LoVo (cell line): ENCODE measurements at places on chromosomes 13 and 19.

DNA sequence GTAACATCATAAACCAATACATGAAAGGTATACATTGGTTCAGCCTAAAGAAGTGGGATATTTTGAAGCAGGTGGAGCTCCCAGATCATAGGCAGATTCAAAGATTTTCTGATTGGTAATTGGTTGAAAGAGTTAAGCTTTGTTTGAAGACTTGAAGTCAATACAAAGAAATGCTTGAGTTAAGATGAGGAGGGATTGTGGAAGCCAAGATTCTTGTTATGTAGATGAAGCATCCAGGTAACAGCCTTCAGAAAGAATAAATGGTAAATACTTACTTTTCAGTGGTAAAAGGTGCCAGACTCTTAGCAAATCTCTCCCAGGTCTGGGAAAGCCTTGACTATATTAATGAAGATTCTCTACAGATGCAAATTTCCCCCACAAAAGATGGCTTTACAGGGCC is 49.3 kb upstream of the FAM216B start:
- DNase-seq = no peak

DNA sequence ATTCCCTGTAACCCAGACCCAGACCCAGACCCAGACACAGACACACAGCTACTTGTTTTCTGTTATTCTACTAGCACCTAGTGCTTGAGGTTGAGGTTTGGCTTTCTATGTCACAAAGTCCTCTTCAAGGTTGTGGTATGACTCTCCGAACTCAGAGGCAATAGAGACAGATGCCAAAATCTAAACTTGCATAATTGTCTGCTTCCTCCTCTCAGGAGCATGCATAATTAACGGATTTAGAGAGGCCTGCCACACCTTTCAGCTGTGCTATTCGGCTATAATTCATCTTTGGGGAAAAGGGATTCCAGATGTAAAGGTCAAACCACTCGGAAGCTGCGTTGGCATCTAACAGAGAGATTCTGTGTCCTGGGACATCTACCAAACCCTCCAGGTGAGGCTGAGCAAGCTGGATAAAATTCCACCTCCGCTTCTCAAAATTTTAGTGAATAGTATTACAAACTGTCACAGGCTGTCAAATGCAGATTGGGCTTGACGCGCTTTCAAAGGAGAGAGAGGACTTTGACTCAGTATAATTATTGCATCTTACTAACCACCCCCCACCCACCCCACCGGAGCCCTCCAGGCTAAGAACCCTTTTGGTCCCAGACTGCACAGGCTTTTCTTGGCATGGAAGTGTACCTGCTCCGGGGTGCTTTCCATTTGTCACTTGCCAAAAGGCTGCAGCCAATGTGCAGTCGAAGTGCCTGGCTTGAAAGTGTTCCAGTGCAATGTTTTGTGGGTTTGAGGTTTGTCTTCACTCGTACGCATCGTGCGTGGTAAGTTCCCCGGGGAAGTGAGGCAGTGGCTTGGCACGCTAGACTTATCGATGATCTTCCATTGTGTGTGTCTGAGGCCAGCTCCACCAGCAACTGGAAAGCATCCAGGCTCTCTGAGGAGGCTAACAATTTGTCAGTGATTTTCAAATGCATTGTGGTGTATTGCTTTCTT is 194.1 kb downstream of the TDRD3 start:
- no peak for DNase-seq

DNA sequence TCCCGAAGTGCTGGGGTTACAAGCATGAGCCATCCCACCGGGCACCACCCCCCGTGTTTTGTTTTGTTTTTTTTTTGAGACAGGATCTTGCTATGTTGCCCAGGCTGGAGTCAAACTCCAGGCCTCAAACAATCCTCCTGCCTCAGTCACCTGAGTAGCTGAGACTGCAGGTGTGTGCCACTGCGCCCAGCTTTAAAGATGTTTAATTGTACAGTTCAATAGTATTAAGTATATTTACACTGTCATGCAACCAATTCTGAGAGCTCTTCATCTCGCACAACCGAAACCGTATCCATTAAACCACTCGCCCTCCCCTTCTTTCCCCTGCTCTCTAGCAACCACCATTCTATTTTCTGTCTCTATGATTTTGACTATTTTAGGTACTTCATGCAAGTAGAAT is 15.6 kb downstream of the NUCB1 start:
- DNase-seq = no peak

- DNase-seq = no peak
Observed at GRCh38 chr13:41455725-41456419, 1.5 kb upstream of the RGCC start.

GRCh38 chr19:41409288-41409687 is 11.7 kb downstream of the BCKDHA start:
- DNase-seq = peak; percentile 50
